LHCN-M2 (cell line): ENCODE measurements at places on chromosomes 7 and 10. TPM values are rescaled to one million over a fixed set of nuclear protein-coding genes. Genes with fewer than 3 reads are reported as not detected.

Gene APBB1IP
- total RNA-seq: not detected in 2 replicates

GRCh38 chr10:125721035-125721434 is 1.5 kb downstream of the EDRF1 start:
- no peak for DNase-seq

DNA sequence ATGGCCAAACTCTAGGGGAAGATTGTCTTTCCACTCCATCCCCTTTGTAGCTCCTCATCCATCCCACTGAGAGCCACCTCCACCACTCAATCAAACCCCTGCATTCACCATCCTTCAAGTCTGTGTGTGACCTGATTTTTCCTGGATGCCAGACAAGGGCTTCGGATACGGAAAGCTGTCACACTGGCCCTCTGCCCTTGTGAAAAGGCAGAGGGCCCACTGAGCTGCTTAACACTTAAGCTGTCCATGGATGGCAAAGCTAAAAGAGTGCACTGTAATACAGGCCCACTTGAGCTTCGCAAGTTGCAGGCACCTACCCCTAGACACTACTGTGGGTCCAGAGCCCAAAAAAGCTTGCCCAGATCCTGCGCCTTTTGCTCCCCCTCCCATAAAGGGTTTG is 237.2 kb downstream of the MAGI2 start:
- DNase-seq: no peak

DNA sequence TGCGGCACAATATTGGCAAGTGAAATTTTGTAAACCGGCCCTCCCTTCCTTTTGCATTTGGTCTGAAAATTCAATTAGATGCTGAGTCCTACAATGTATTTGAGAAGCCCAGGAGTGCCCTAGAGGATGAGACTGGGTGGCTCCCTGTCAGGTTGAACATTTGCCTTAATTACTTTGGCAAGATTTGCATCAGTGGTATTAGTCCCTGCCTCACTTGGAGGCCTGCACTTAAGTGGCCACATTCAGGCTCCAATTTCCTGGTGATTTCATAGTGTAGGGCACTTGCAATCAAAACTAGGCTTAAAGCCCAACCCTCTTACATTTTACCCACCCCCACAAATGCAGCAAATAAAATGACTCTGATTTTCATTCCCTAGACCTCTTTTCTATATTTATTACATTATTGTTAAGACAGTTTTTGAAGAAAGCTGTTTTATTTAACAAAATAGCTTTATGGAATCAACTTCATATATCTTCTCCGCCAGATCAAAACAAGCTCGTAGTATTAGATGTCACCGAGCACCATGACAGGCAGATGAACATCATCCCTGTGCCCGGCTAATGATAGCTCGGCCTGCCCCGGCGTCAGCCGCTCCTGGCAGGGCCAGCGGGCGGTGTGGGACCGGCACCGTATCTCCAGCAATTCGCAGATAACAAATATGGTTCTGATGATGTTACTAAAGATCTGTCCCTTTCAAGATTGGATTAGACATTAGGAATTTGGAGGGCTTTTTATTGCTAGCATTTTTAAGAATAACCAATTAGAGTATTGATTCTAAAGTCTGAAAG is 73.6 kb downstream of the EGFR start:
- DNase-seq: no peak

DNA sequence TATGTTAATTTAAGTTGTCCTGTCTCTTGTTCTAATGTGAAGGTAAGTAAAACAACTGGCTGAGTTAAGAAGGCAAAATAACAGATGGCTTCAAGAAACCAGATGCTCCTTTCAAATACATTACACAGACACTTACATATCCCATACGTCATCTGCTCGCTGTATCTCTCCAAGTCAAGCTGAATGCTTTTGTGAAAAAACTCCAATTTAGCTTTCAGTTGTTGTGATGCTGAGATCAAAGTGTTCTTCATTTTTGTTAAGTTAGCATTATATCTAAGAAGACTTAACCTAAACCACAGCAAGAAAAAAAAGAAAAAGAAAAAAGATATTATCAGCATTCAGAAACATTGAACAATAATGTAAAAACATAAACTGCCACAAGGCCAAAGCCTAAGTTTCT is 18.5 kb upstream of the ERLIN1 start:
- DNase-seq: no peak

Gene ANKRD30A
- total RNA-seq: not detected in 2 replicates

GRCh38 chr7:86814661-86815379 is 171.1 kb downstream of the GRM3 start:
- DNase-seq: no peak
